Smooth muscle cell of the pulmonary artery (primary cell): ENCODE measurements at places on chromosomes 6 and 20. TPM values are rescaled to one million over a fixed set of nuclear protein-coding genes. Genes with fewer than 3 reads are reported as not detected.

The SMPD2 gene
- 7.7 and 8.6 TPM in 2 replicates for total RNA-seq

The FRMD1 gene
- total RNA-seq: not detected in 2 replicates

The AVP gene
- total RNA-seq: not detected in 2 replicates

The FGD2 gene
- not detected in 2 replicates for total RNA-seq

The SRSF12 gene
- 0.03 and 0.33 TPM in 2 replicates for total RNA-seq

The LY6G6C gene
- total RNA-seq: not detected in 2 replicates

The GNAS-AS1 gene
- 0.72 and 1.2 TPM in 2 replicates for total RNA-seq

The HCK gene
- total RNA-seq: not detected in 2 replicates

The MYLK4 gene
- total RNA-seq: 0.26 and 0.43 TPM in 2 replicates

The ABHD16B gene
- total RNA-seq: not detected in 2 replicates

The HLA-DPB1 gene
- total RNA-seq: 2.8 and 19.5 TPM in 2 replicates

The PPP2R5D gene
- total RNA-seq: 30.0 and 39.8 TPM in 2 replicates

The LST1 gene
- 0.23 TPM in 1 of 2 replicates, not detected in the other for total RNA-seq

The DDR1 gene
- total RNA-seq: 48.4 and 81.1 TPM in 2 replicates
